ENCODE measurements at places on chromosomes 16 and 17. TPM values are rescaled to one million over a fixed set of nuclear protein-coding genes. Genes with fewer than 3 reads are reported as not detected.

The NPIPB9 gene
- total RNA-seq = 2.7 TPM

The METTL23 gene
- 55.6 TPM for total RNA-seq

The GPRC5B gene
- total RNA-seq = 24.6 TPM

The FA2H gene
- total RNA-seq = 43.1 TPM

The NUPR1 gene
- total RNA-seq = 10.7 TPM

The SGCA gene
- total RNA-seq = not detected

Measured in A549 treated with RU486 at 1 μM for 4 hours (cell line).